Motor neuron (in vitro differentiated cells): ENCODE measurements at places on chromosomes 11 and 22.
A peak's percentile ranks its signal among the peaks of the same experiment; 100 is the strongest.

- no peak for ATAC-seq
Observed at GRCh38 chr11:15975742-15976141, 380.6 kb downstream of the SOX6 start.

DNA sequence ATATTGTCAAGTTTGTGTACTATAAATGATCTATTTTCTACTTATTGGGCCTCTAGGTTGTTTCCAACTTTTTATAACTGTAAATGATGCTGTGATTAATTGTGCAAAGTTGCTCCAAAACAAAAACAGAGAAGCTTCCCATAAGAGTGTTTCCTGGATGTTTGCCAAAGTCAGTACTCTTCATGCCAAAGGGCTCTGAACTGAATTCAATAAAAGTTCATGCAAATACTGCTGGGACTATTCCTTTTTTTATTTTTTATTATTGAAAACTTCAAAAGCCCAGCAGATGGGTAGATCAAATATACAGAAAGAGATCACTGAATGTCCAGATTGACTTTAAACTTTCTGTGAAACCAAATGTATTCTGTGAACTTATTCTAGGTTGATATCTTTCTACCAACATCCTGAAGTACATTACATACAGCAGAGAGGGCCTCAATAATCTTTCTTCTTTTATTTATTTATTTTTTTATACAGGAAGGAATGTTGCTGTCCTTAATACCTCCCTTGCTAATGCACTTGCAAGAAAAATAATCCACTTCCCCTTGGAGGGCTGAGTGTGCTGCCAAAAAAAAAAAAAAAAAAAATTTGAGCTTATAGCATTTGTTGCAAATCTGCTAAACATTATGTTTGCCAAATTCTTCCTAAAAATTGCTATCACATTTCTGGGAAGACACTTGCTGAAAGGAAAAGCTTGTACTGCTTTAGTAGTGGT lies 53.0 kb downstream of the CTSC start:
- no peak for ATAC-seq

- ATAC-seq = no peak
Observed at GRCh38 chr22:19634226-19634975, 79.9 kb upstream of the SEPTIN5 start.

- no peak for ATAC-seq
Observed at GRCh38 chr22:39839204-39839603, 54.4 kb downstream of the ENTHD1 start.

- ATAC-seq = peak; percentile 98
Observed at GRCh38 chr22:50733521-50734342, 4.3 kb upstream of the ACR start.

- ATAC-seq = no peak
Observed at GRCh38 chr11:14114269-14114668, 151.7 kb downstream of the SPON1 start.

- no peak for ATAC-seq
Observed at GRCh38 chr11:114845766-114846415, 167.6 kb downstream of the NXPE2 start.

- ATAC-seq = peak; percentile 35
Observed at GRCh38 chr22:25726241-25726640, 15.7 kb upstream of the MYO18B start.

DNA sequence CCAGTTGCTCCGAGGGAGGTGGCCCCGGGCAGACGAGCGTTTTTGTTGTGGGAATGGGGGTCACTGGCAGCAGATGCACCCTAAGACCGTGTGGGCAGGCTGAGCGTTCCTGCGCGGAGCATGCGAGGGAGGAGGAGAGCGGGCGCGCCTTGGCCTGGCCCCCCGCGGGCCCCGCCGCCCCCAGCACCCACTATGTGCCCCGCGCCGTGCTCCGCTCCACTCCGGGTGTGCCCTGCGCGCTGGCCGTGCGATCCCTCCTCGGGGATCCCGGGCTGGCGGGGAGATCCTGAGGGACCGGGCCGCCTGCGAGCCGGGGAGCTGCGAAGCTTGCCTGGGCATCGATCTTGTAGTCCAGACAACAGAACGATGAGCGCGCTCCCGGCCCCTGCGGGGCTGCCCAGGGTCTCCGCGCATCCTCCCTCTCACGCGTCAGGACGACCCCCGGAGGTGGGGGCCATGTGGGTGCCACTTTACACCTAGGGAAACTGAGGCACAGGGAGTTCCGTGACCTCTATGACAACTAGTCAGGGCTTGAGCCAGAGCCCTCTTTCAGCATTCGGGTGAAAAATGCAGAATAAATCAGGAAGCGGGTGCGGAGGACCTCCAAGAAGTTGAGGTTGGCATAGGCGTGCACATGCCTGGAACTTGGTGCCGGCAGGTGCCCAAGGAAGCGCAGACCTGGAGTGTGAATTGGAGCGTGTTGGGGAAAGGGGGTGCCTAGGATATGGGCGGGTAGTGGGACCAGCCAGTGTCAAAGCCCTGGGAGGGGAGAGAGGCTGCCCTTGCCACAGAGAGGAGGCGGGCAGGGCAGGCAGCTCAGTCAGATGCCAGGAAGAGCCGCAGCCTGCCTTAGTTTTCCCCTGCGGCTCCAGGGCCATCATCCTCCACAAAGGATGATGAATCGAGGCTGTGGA lies 1.3 kb upstream of the KMT5B start:
- peak; percentile 9 for ATAC-seq

DNA sequence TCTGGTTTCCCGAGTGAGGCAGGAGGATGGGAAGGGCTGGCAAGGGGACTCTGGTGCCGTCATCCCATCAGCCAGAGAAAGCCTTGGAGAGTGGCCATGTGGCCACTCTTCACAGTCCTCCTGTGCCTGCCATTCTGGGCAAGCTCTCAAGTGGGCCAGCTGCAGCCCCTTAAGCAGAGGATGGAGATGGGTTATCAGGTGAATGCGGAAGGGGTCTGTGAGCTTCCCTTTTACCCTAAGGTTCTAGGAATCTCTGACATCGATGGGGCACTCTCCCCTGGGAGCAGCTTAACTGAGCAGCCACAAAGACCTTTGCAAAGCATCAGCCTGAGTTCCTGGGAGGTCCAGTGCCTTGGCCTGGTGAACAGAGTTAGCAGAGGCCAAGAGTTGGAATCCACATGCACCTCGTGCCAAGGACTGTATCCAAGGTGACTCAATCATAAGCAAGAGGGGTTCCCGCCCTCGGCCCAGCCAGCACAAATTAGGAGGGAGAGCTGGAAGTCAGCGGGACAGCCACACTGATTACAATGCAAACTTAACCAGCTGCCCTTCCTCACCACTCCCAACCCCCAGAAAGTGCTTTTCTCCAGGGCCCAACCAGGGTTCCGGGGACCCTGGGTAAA lies 193.6 kb downstream of the BUD13 start:
- ATAC-seq = no peak

DNA sequence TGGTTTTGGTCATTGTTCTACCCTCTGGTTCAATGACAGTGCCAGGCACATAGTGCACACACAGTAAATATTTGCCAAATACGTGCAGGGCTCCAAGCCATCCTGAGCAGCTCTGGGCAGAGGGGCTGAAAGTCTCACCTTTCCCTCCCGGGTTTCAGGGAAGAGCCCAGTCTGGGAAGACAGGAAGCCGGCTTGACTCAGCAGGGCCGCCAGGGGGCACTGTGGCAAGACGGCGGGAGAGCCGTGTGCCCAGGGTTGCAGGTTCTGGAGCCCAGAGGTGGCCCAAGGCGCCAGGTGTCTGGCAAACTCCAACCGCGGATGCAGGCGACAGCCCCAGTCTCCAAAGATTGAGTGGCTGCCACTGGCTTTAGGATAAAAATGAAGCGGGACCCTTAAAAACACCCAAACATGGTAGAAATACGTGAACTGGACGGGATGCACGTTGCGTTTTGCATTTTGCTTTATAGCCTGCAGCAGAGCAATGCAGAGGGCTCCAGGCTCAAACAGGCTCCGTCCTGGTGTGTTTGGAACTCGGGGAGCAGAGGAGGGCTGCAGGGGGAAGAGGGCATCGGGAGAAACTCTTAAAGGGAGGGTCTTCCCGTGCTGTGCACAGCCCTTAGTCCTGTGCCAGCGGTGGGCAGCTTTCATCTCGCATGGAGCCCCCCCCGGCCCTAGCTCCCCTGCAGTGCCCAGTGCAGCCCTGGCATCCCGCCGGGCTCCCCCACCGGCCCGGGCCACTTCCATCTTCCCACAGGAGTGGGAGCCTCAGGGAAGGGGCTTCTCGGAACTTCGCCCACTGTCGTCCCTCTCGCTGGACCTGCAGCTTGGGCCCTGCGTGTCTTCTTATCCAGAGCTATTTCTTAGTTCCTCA lies 10.7 kb downstream of the KRTAP5-5 start:
- peak; percentile 65 for ATAC-seq

- ATAC-seq = no peak
Observed at GRCh38 chr11:30346068-30346688, 23.3 kb downstream of the ARL14EP start.

GRCh38 chr11:7889985-7890384 lies 41.1 kb downstream of the OR10A6 start:
- no peak for ATAC-seq

GRCh38 chr11:109130910-109131309 lies 291.1 kb upstream of the C11orf87 start:
- ATAC-seq = no peak

DNA sequence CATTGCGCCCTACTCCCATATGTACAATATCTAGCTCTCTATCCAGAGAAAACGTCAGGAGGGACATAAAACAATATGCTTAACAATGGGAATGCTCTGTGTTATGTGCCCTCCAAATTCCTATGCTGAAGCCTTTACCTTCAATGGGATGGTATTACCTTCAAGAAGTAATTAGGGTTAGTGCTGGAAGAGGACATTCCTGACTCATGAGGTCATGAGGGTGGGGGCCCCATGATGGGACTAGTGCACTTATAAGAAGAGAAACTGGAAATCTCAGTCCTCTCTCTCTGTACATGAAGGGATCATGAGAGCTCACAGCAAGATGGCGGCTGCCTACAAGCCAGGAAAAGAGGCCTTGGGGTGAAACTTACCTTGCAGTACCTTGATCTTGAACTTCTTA lies 20.3 kb downstream of the MMP20 start:
- no peak for ATAC-seq

GRCh38 chr22:45804319-45804985 lies 132.8 kb downstream of the ATXN10 start:
- no peak for ATAC-seq

DNA sequence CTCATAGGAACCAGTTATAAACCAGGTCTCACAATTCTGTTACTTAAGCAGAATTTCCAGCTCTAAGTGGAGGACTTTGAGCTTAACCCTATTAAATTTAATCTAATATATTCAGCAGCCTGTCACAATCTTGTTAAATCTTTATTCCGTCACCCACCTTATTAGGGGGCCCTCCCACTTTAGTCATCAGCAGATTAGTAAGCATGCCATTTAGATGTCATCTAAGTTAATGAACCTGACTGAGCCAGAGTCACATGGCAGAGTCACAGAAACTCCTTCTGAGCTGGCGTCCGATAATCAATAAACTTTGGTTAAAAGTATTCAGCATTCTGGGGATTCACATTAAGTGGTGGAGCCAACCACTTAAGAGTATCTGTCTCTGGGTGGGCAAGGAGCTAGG lies 35.1 kb downstream of the TTC12 start:
- no peak for ATAC-seq

GRCh38 chr11:119572481-119573424 lies 149.8 kb upstream of the THY1 start:
- no peak for ATAC-seq

DNA sequence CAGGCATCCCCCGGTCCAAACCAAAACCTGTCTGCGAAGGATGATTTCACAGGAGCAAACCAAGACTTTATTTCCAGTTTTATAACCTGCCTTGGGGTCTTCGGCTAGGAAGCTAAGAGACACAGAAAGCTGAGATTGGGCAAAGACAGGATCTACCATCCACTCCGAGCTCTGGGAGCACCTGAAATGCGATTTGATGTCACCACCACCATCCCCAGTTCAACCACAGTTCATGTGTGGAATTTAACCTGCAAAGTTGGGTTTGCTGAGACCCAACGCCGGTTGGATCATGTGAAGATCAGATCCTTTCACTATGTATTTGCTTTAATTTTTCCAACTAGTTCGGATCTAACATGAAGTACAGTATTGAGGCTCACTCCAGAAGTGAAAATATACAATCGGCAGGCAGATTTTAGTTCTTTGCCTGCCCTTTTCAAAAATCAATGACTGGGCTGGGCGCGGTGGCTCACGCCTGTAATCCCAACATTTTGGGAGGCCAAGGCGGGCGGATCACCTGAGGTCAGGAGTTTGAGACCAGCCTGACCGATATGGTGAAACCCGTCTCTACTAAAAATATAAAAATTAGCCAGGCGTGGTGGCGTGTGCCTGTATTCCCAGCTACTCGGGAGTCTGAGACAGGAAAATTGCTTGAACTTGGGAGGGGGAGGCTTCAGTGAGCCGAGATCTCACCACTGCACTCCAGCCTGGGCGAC lies 1.4 kb upstream of the C11orf24 start:
- ATAC-seq = no peak

DNA sequence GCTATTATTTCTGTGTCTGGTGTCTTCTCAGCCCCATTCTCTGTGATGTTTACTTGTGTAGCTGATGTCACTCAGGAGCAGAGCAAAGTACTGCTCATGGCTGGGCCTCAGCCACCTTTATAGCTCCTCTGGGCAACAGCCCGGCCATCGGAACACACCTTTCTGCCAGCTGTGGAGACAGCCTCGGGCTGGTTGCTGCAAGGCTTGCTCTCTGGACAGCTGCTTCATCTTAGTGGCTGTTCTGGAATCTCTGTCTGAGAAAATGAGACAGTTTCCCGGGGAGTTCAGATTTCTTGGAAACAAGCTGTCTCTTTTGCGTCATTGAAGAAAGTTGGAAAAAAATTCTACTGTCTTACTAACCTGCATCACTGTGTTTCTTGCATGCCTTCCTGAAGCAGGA lies 20.0 kb downstream of the THY1 start:
- no peak for ATAC-seq

- ATAC-seq = no peak
Observed at GRCh38 chr11:45161252-45162063, 15.0 kb downstream of the PRDM11 start.

DNA sequence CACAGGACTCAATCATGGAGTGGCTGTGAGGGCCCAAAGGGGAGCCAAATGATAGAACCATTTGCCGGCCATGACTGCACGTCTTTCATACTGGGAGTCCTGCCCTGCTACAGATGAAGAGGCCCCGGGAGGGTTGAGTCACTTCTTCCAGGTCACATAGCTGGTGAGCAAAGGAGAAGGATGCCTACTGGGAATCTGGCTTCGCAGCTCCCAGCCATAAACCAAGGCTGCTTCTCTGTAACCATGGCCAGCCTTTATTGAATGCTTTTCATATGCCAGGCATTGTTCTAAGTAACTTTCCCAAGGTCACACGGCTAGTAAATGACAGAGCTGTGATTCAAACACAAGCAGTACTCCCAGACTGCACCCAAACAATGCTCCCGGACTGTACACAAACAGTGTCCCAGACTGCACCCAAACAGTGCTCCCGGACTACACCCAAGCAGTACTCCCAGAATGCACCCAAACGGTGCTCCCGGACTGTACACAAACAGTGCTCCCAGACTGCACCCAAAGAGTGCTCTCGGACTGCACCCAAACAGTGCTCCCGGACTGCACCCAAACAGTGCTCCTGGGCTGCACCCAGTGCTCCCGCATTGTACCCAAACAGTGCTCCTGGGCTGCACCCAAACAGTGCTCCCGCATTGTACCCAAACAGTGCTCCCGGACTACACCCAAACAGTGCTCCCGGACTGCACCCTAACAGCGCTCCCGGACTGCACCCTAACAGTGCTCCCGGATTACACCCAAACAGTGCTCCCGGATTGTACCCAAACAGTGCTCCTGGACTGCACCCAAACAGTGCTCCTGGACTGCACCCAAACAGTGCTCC lies 89.8 kb downstream of the FBXO7 start:
- ATAC-seq = peak; percentile 92

- peak; percentile 93 for ATAC-seq
Observed at GRCh38 chr11:128342511-128343134, 244.7 kb downstream of the ETS1 start.

GRCh38 chr11:91366816-91367215 lies 857.8 kb upstream of the FAT3 start:
- no peak for ATAC-seq

- ATAC-seq = no peak
Observed at GRCh38 chr11:68812526-68812925, 29.2 kb downstream of the CPT1A start.
